ENCODE measurements at places on chromosomes 13 and 19.

DNA sequence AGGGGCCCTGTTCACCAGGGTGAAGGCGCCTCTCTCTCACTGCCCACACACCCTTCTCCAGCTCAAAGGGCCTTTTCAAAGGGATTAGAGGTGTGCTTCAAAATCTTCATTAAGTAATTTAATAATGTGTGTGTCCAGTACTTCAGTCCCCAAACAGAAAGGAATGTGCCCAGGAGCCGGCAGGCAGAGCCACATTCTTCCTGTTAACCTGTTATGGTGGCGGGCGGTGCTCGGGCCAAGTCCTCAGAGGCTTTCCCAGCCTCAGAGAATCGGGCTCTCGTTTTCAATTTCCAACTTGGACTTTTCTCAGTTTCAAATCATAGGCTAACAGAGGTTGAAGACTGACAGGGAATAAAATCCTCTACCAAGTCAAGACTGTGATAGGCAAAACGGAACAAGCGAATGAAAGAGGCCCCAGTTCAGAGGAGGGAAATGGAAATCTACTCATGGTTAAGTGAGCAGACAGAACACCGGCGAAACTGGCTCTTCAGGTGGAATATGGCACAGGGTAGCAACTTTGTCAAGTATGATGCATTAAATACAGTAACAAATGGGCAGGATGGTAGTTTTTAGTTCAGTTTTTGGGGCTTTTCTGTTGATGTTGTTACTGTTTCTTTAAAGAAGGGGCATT lies 68.6 kb downstream of the FOXO1 start:
- DNase-seq: no peak

DNA sequence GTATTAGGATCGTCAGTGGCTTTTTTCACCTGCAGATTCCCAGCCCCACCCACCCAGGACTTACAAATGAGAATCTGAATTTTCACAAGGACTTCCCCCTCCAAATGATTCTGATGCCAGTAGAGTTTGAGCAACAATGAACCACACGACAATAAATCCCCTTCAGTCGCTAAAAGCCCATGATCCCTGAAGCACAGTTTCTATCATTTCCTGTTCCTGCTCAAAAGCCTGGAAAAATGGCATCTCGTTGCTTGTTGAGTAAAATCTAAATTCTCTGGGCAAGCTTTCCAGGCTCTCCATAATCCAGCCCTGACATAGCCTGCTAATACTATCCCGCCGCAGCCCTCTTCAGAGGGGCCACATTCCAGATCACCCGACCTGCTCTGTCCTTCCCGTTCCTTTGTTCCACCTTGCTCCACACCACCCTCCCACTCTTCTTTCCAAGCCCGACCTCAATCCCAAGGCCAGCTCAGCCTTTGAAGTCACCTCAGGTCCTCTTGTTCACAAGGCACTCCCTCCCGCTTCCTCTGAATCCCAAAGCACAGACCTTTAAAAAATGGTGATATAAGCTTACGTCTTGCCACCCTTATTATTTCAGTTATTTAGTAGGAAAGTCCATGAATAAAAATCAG lies 67.9 kb downstream of the NUFIP1 start:
- no peak for DNase-seq

DNA sequence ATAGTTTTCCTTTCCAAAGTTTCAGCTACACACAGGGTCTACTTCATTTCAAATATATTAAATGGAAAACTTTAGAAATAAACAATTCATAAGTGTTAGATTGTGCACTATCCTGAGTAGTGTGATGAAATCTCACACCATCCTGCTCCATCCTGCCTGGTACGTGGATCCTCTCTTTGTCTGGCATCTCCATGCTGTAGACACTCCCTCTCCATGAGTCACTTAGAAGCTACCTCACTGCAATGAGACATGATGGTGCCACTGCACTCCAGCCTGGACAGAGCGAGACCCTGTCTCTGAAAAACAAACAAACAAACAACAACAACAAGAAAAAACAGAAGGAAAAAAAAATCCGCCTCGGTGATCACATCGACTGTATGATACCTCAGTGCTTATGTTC lies 191.8 kb downstream of the PCCA start:
- DNase-seq: no peak

DNA sequence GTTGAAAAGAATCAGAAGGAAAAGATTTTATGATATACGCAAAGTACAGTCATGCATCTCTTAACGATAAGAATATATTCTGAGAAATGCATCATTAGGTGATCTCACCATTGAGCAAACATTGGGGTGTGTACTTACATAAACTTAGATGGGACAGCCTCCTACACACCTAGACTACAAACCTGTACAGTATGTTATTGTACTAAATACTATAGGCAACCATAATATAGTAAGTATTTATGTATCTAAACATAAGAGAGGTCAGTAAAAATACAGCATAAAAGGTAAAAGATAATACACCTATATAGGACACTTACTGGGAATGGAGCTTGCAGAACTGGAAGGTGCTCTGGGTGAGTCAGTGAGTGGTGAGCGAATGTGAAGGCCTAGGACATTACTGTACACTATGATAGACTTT lies 254.6 kb downstream of the SPRY2 start:
- DNase-seq: no peak

DNA sequence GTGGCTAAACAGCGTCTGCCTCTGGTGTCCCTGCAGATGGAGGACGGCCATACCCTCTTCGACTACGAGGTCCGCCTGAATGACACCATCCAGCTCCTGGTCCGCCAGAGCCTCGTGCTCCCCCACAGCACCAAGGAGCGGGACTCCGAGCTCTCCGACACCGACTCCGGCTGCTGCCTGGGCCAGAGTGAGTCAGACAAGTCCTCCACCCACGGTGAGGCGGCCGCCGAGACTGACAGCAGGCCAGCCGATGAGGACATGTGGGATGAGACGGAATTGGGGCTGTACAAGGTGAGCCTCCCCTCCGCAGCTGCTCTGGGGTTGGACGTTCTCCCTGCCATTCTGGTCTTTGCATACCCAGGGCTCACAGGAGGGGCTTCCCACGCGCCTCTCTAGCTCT lies 19.9 kb downstream of the UHRF1 start:
- DNase-seq: no peak

- DNase-seq: no peak
These were observed 137.5 kb downstream of the DCLK1 start for GRCh38 chr13:35993686-35994085.

DNA sequence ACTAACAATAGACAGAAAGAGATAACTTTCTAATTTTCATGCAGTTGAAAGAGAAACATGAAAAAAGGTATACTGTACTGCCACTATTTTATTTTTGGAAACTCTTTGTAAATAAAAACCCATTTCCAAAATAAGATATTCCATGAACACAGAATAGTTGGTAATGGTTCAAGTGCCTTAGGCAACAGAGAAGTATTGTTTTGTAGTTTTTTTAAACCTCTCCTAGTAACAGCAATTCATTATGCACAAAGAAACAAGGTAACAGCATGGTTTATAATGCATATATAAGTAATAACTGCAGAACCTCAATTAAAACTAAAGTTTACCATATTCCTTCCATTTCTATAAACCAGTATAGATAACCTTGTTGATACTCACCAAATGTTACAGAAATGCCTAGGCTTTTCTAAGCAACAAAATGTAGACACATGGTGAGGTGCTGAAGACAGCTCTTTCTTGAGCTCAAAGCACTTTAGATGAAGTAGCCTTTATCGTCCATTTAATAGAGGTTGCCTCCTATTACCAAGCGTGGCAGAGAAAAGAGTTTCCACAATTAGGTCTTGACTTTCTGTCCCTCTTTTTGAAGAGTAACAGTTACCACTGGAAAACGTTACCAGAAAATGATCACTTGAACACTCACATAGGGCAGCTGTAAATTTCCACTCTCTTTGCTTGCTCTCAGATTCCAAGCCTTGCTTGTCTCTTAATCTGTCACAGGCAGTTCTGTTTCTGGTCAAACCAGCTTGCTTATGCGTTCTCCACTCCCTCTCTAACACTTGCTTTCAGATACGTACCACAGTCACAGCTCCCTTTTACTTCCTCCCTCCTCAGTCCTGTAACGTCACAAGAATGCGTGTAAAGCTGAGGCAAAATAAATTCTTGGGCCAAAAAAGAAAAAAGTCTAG lies 42.9 kb downstream of the CAB39L start:
- DNase-seq: peak; percentile 27

DNA sequence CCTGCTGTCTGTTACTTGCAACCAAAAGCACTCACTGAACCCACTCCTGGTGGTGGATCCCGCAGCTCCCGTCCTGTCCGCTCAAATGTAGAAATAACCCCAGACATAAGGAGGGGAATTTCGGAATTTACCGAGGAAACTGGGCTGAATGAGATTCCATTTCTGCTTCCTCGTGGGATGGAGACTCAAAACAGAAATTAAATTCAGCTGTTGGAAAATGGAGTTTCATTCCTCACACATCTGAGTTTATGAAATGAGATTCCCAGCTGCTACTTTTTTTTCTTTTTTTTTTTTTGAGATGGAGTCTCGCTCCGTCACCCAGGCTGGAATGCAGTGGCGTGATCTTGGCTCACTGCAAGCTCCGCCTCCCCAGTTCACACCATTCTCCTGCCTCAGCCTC lies 44.3 kb downstream of the COLGALT1 start:
- no peak for DNase-seq

DNA sequence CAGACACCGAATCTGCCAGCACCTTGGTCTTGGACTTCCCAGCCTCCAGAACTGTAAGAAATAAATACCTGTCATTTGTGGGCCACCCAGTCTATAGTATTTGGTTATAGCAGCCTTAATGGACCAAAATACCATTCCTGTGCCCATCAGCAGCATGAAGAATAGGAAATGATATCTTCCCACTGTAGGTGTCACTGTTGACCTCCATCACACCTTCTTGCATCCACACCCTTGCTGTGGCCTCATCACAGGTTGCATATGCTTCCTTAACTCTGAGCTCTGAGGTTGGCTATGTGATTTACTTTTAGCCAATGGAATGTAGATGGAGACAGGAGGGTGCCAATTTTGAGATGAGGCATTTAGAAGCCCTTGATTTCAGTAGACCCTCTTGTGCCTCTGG lies 242.0 kb upstream of the TSHZ3 start:
- DNase-seq: no peak

GRCh38 chr19:18109733-18110608 lies 12.4 kb downstream of the MAST3 start:
- DNase-seq: no peak

DNA sequence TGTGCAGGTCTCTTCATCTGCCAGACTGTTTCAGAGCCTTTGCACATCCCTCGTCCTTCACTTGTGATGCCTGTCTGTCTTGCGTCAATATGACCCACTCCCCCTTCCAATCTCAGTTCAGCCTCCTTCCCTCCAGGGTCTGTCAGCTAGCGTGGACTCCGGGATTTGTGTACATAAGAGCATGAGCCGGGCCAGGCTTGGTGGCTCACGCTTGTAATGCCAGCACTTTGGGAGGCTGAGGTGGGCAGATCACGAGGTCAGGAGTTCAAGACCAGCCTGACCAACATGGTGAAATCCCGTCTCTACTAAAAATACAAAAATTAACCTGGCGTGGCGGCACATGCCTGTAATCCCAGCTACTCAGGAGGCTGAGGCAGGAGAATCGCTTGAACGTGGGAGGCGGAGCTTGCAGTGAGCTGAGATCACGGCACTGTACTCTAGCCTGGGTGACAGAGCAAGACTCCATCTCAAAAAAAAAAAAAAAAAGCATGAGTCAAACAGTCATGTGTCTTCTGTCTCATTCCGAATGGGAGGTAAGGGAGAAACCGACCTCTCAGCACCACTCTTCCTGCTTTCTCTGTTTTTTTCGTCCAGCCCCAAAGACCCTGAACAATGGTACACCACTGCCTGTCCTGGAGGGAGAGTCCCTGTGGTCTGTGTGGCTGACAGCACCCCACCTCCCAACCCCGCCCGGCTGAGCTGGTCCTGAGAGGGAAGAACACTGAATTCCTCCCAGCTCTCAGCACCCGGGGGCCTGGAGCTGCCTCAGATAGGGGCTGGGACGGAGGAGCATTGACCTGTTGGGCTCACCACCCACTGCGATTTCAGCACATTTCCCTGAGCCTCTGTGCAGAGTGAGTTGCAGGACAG lies 2.4 kb upstream of the SIGLEC9 start:
- DNase-seq: no peak

- no peak for DNase-seq
These were observed 101.3 kb upstream of the SLC15A1 start for GRCh38 chr13:98853771-98854221.

- DNase-seq: no peak
These were observed 12.2 kb downstream of the SERP2 start for GRCh38 chr13:44385847-44386246.

GRCh38 chr13:73268306-73268705 lies 209.5 kb downstream of the KLF5 start:
- no peak for DNase-seq

DNA sequence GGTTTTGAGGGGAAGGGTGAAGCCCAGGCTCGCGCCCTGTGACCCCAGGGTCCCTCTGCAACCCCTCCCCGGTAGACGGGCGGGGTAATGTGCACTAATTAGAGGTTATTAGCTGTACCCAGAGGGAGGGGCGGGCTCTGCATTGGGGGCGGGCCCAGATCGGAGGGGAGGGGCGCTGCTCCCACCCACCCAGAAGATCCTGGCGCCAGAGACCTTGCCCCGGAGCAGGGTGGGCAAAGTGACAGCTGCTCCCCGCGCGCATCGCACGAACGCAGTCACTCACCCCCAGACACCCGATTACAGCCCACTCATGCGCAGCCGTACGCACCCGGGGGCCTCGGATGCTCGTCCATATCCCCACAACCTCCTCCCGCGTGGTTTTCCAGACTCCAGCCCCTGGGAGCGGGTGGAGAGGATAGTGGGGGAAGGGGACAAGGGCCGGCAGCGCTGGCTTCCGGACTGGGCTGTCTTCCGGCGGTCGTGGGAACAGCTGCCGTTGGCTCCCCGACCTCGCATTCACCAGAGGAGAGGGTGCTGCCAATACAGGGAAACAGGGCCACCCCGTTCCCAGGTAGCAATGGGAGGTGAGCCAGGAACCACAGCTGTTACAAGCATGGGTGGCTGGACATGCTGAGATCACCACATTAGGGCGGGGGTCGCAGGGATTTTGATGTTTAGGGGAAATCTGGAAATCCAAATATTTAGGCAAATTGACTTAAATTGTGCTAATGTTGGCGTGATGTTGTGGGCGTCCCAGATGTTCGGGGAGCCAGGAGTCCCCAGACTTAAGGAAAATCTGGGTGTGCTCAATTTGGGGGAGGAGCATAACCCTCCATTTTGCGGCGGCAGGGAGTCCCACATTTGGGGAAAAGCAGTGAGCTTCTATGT lies 2.9 kb upstream of the HOOK2 start:
- no peak for DNase-seq

- no peak for DNase-seq
These were observed 1.2 kb downstream of the MEDAG start for GRCh38 chr13:30907121-30907861.

DNA sequence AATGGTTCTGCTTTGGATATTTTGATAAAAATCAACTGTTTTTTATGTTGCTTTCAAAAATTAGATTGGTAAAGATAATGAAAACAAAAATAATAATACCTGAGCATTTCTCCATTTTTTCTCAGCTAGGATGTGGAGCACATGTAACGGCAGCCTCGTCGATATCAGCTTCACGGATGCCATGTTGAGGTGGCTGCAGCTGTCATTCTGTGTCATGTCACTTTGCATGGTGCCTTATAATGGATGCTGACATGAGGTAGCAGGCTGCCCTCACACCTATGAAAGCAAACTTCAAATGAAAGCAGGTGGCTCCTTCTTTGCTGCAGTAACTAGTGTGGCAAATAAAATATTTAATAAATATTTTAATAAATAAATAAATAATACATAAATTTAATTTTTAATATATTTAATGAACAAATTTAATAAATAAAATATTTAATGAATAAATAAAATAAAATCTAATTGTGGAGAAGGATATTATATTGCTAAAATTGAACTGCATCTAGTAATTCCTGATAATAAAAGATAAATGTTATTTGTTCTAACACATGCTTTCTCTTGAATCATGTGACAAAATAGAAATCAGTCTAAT lies 955.7 kb upstream of the SLC10A2 start:
- DNase-seq: no peak

GRCh38 chr19:15015946-15016542 lies 33.2 kb upstream of the CASP14 start:
- DNase-seq: no peak

Data from hematopoietic multipotent progenitor cell treated with erythropoietin and hydrocortisone succinate and interleukin-3 and kit ligand, for 15 days (in vitro differentiated cells).